ENCODE measurements at places on chromosomes 12 and 14.
A peak's percentile ranks its signal among the peaks of the same experiment; 100 is the strongest.

GRCh38 chr14:55126034-55126433 lies 3.0 kb upstream of the LGALS3 start:
- DNase-seq: no peak

DNA sequence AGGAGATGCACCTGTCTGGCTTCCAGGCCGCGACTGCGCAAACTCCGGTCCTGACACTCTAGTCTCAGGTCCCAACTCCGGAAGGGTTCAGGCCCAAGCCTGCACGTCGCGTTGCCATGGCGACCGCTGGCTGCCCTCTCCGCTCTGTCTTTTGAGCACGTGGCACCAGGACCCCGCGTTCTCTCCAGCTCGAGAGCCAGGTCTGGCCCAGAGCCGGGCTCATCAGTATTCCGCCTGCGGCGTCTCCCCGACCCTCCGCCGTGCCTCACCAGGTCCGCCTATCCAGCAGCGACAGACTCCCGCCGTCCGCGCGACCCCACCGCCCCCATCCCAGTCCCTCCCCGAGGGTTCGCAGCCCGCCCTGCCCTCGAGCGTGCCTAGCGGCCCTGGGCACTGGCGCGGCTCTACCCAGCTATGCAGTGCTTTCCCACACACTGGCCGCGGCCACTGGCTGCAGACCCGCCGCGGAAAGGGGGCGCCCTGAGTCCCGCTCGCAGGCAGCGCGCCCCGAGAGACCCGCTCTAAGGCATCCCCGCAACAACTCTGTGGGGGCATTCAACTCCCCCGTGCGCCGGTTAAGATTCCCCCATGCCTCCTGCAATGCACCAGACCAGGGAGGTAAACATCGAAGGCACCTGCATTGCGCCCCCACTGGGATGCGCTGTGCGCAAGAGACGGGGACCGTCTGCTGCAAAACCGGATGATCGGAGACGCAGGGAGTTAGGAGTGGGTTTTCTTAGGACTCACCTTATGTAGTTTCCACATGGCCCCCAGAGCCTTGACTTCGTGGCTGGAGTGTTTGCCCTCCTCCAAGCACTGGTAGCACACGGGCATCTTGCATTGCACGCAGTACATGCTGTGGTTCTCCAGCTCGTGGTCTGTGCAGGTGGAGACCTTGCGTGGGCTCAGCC lies 1.3 kb downstream of the TRIM9 start:
- DNase-seq: peak; percentile 15

GRCh38 chr12:20395791-20396550 lies 27.6 kb downstream of the PDE3A start:
- no peak for DNase-seq

DNA sequence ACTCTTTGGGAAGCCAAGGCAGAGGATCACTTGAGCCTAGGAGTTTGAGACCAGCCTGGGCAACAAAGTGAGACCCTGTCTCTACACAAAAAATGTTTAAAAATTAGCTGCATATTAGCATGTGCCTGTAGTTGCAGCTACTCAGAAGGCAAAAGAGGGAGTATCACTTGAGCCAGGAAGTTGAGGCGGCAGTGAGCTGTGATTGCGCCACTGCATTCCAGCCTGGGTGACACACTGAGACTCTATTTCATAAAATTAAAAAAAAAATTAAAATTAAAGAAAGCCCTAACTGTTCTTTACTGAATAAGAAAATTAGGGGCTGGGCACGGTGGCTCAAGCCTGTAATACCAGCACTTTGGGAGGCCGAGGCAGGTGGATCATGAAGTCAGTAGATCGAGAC lies 27.0 kb downstream of the SENP1 start:
- DNase-seq: no peak

DNA sequence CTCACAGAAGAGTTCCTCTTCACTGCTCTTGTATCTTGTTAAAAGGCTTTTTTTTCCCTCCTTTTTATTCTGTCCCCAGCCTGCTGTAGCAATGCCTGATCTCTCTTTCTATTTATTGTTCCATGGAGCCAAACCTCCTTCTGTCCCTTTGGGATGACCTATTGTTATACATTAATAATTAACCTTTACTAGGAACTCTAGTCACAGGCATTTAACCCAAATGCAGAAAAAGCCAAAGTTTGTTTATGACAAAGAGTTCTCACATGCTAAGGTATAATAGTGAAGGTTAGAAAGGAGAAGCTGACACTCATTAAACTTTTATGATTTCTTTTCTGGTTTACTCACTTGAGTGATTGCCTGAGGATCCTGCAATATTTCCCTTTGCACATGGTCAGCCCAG lies 535.8 kb downstream of the NRXN3 start:
- DNase-seq: no peak

DNA sequence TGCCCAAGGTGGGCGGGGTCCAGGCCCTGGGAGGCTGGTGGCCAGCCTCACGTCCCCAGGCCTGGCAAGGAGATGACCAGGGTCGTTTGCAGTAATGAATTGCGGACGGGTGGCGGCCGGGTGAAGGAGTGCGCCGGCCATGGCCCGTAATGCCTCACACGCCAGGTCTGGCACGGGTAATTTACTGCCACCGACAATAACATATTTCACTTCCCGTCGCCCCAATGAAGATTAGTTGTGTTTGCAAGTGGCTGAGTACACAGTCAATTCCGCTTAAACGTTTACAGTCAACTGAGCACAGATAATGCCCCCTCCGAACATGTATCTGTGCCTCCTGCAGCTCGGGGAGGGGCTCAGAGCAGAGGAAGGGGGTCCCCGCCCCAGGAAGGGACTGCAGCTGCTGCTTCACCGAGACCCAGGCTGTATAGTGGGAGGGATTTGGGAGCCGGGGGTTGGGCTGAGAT lies 48.3 kb downstream of the MVK start:
- DNase-seq: no peak

- DNase-seq: no peak
Observed at GRCh38 chr14:93832081-93832480, 43.8 kb upstream of the PRIMA1 start.

DNA sequence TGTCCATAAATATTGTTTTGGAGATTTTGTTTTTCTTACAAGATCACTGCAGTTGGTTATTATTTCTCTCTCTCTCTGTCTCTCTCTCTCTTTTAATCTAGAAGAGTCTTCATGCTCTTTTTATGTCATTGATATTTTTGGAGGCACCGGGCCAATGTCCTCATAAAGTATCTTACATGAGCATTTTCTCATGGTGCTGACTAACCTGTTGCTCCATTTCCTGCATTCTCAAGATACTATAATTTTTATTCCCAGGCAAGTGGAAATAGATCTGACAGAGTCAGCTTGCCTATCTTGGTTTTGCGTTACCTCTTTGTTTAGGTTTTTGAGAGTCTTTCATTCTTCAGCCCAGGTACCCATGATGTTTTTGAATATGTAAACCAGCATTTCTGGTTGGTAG lies 938.8 kb upstream of the FBXO33 start:
- DNase-seq: no peak

DNA sequence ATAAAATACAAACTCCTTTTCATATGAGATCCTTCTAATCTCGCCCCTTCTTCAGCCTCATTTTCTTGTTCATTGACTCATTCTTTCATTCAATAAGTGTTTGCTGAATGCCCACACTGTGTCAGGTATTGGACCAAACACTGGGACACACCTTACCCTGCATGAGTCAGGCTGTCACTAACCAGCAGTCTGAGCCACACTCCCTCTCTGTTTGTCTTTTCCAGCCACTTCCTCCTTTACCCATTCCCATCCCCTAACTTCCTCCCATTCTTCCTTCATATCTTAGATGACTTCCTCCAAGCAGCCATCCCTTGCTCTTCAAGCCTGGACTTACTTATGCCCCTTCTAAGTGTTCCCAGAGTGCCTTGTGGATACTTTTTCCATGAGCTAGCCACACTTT lies 27.0 kb upstream of the HIF1A start:
- peak; percentile 48 for DNase-seq

DNA sequence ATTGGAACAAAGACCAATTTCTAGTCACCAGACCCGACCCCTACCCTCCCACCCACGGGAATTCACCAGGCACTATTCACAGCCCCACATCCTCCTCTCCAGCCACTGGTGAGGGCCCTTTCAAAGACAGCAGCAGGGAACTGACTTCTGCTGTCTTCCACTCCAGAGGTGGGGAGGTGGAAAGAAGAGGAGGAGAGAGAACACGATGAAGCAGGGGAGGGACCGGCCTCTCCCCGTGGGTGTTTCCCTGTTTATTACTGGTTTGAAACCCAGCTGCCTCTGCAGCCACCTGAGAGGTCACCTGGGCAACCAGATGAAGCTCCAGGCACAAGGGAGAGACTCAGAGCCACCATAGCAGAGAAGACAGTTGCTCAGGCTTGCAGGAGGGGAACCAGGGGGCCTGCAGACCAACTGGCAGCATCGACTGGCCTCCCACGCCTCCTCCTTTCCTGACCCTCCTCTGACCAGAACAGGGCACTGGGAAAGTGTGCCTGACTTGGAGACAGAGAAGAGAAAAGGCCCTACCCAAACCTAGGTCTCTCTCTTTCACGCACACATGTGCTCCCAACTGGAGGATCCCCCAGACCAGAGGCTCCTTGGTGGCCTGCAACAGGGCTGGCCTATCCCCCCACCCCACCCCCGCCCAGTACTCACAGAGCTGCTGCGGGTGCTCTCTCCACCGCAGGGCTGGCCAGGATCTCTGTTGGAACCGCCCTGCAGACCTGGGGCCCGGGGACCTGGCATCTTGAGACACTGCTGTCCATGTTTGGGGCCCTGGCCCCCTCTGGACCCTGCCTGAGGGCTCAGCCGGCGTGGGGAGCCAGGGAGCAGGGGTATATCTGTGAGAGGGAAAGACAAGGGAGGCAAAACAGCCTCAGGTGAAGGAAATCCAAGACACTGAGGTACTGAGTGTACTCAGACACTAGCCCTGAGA lies 22.8 kb downstream of the ANO2 start:
- DNase-seq: no peak

DNA sequence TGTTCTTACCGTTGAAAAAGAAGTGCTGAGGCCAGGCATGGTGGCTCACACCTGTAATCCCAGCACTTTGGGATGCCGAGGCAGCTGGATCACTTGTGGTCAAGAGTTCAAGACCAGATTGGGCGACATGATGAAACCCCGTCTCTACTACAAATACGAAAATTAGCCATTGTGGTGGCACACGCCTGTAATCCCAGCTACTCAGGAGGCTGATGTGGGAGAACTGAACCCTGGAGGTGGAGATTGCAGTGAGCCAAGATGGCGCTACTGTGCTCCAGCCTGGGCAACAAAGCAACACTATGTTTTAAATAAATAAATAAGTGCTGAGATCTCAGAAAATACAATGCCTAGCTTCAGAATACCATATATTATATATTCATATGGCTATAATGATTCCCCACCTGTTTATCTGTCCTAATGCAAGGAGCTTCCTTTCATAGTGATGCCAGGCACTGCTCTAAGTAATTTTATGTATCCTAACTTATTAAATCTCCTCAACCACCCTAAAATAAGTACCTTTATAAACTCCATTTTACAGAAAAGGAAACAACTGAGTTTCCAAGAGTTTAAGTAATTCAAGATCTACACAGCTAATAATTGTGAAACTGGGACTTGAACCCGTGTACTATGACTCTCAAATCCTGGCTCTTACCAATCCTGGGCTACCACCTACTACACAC lies 7.3 kb downstream of the PHLDA1 start:
- no peak for DNase-seq

- no peak for DNase-seq
Observed at GRCh38 chr14:29391801-29392200, 535.8 kb downstream of the PRKD1 start.

DNA sequence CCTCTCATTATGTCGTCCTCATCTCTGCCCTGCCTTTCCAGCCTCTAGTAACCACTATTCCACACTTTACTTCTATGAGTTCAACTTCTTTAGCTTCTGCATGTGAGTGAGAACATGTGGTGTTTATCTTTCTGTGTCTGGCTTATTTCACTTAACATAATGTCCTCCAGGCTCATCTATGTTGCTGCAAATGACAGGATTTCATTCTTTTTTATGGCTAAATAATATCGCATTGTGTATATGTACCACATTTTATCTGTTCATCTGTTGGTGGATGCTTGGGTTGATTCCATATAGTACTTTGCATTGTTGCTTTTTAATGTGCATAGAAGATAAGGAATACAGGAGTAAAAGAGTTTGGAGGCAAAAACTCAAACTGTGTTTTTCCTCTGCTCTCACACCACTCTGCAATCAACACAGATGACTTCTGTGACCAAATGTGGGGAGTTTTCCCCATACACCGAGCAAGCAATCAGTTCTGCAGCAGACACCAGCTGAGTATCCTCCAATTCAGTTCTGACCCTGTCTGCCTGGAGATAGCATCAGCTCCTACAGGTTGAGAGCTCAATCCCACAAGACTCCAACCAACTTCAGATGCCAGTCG lies 24.6 kb upstream of the FLVCR2 start:
- DNase-seq: no peak

DNA sequence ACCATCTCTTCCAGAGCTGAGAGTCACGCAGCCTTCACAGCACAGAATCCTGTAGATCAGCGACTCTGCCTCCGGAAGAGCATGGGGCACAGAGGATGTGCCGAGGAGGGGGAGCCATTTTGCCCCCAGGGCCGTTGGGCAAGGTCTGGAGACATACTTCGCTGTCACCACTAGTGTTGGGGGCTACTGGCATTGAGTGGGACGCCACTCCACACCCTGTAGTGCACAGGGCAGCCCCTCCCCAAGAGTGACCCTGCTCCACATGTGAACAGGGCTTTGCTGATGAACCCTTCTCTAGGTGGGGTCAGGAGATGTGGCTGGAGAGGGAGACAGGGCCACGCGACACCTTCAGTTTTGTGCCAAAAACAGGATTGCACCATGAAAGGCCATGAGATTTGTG lies 6.0 kb downstream of the GLT1D1 start:
- no peak for DNase-seq

DNA sequence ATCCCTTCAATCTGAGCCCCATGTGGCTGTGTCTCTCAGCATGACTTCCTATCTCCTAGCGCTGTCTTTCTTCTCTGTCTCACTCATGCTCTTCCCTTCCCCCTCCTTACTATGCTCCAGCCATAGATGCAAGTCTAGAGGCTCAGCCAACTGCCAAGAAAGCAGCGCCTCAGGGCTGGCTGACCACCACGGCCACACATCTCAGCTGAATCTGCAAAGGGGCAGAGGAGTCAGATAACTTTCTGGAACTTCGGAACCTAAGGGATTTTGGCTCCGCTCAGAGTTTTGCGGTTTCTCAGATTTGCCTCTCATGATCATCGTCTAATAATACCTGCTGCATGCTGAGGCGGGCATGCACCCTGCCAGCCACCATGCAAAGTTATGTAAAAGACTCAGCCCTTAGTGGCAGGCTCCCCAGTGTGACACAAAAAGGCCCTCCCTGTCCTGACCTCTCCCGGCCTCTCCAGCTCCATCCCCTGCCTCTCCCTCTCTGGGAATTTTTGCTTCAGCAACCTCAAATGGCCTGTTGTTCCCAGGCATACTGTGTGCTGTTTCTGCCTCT lies 5.0 kb upstream of the FGF6 start:
- DNase-seq: no peak

DNA sequence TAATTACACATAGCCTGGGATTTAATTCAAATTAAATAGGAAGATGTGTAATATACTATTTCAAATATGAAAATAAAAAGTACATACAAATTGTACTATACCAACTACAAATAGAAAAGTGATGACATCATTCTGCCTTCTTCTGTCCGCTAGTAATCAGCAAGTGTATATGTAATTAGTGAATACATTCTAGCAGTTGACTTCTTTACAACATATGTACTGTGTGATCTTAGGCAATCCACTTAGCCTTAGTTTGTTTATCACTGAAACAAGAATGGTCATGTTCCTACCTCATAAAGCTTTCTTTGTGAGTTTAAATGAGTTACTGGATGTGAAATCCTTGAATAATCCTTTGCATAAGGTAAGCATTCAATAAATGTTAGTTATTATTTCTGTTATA lies 7.8 kb upstream of the LUM start:
- DNase-seq: no peak
